ENCODE measurements at places on chromosomes 5 and 9.

GRCh38 chr5:169412831-169413230, 111.9 kb upstream of the SLIT3 start:
- DNase-seq, result no peak

GRCh38 chr5:64269164-64269563, 103.5 kb downstream of the RNF180 start:
- DNase-seq, result peak; percentile 10

GRCh38 chr5:65961633-65962032, 35.3 kb downstream of the ERBIN start:
- DNase-seq, result peak; percentile 23

GRCh38 chr5:59282726-59283125, 610.8 kb downstream of the PDE4D start:
- DNase-seq, result no peak

DNA sequence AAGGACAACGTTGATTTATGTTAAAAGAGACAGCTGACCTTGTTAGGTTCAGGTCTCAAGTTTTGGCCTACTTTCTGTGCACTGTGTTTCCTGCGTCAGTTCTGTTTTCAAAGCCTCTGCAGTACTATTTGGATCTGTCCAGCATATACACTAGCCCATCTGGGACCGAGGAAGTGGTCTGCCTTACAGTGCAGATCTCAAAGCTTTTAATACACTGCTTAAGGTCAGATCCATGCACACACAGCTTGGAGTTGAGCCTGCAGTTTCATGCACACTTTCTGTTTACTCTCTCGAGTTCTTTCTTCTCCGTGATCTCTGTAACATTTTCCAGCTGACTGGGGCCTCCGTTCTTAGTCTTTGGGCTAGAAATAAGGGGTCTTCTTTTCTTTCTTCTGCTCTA, 24.1 kb downstream of the CARTPT start:
- DNase-seq, result no peak

DNA sequence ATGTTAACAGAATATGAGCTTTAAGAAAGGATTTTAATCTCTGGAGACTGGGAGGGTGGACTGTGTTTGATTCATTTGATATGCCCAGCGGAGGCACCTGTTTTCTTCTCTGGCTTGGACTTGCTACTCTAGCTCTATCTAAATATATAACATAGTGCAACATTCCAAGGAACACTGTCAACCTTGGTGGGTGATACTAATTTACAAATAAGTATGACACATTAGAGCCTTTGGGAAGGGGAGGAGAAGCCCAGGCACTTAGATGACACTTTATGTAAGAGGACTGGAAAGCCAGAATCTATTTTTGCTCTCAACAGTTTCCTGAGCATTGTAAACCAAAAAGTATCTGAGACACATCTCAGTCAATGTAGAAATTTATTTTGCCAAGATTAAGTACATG, 83.4 kb upstream of the SHISAL2B start:
- DNase-seq, result no peak

DNA sequence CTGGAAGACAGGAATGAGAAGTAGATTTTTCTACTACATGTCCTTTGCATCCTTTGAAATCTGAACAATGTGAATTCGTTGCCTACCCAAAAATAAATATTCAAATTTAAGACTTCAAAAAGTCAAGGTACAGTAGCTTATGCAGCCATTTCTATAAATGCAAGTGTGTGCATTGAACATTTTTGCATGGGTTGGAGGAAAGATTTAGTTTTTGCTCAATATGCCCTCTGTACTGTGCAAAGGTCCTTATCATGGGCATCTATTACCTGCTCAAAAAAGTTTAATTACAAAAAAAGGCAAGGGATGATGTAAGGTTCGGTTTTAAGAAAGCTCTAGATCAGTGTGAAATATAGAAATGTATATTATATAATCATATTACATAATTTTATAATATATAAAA, 22.6 kb downstream of the AKNA start:
- DNase-seq, result no peak

GRCh38 chr5:9197881-9198260, 348.0 kb downstream of the SEMA5A start:
- no peak for DNase-seq

- no peak for DNase-seq
These were observed 614.7 kb downstream of the ISL1 start for GRCh38 chr5:51997949-51998348.

DNA sequence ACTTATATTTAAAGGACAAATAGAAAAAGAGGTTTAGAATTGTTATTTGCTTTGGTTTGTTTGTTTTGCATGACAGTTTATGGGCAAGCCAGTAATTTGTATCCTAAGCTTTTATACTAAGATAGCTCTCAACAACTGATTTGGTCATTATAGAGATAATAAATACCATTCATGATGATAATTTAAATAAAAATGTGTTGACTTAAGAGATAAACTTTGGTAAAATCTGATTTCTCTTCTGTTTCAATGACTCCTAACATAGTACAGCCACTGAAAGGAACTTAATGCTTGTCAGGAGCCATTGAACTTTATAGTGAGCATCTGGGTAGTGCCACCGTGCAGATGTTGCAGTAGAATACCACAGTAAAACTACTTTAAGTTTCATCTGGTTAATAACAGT, 160.7 kb upstream of the ACOT12 start:
- DNase-seq, result no peak

DNA sequence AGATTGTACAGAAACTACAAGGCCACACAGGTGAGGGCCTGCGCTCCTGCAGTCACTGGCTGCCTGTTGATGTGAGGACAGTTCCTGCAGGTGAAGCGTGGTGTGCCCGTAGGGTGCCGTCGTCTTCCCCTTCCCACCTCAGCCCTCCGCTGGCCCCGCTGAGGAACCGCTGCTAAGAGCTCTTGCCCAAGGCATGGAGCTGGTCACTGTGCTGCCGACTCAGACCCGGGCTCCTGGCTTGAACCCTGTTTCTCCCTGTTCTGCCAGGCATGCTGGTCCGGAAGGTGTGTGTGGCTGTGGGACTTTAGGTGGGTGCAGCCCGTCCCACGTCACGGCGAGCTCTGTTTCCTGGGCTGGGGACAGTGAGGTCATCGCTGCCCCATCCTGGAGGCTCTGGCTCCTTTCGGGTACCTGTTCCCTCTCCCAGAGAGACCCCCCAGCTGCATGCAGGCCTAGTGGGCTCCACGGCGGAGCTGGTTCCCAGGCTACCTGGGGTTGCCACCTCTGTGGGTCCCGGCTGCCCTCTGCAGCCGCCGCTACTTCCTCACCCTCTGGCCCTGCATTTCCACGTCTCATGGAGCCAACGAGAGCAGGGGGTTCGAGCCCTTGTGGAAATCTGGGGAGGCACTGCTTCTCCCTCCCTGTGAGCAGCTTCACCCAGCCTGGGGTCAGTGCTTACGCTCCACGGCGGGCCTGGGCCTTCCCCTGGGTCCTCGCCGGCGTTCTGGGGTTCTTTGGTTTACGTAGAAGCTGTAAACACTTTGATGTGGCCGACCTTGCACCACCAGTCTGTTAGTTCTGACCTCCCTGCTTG, 7.6 kb downstream of the RNU6ATAC start:
- no peak for DNase-seq

DNA sequence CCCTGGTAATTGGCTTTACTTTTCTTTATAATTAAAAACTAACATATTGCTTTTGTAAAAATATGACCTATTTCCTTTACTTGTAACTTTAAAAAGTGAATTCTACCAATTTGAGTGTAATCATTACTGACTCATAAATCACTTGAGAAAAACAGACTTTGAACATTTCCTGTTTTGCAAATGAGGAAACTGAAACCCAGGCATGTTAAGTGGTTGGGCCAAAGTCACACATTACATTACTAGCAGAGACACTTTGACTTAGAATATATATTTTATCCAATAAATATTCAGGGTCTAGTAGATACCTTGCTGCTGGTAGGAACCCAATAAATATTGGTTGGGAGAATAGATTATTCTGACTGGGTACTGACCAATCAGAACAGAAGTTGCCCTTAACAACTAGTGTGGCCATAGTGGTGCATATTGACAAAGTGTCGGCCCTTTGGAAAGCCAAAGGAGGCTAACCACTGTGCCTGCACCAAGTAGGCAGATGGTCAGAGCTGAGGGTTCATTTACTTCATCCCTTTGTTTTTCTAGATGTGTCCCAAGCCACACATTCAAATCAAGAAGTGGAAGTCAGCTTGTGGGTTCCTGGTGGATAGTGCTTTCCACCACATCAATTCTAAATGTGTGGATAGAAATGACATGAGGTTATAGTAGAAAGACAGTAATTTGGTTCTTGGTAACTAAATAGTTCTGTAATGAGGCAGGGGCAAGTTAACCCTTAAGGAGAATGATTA, 365.1 kb upstream of the RIOK2 start:
- peak; percentile 65 for DNase-seq

DNA sequence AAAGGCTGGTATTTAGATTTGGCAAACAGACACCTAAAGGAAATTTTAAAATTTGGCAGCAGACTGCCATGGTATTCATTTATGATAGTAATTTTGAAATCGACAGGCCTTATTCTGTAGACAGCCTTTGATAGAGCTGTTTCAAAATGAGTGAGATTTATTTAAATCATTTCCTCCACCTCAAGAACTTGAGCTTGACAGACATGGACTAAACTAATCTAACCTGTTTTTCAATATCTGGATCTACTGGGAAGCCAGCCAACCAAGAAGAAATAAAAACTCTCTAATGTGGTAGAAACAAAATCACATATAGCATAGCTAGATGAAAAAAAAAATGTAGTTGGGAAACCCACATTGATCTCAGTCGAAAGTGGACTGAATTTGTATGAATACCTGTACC, 56.9 kb upstream of the RASA1 start:
- DNase-seq, result no peak

- DNase-seq, result no peak
These were observed 192.2 kb downstream of the PAPPA start for GRCh38 chr9:116345817-116346216.

DNA sequence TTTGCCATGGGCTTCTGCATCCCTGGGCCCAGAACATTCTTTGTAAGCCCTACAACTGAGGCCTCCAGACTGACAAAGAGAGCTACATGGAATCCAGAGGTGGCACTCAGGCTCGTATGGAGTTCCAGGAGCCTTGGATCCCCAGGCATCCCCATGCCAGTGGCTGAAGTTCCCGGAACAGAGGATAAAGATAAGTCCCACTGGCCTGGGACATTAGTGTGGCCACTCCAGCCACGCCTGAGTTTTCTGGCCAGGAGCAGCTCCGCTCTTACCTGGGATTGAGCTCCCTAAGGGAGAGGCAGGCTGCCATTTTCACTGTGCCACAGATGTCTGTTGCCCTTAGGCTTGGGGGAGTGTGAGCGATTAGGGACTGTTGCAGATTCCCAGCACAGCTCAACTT, 656.3 kb upstream of the FAM174A start:
- no peak for DNase-seq

DNA sequence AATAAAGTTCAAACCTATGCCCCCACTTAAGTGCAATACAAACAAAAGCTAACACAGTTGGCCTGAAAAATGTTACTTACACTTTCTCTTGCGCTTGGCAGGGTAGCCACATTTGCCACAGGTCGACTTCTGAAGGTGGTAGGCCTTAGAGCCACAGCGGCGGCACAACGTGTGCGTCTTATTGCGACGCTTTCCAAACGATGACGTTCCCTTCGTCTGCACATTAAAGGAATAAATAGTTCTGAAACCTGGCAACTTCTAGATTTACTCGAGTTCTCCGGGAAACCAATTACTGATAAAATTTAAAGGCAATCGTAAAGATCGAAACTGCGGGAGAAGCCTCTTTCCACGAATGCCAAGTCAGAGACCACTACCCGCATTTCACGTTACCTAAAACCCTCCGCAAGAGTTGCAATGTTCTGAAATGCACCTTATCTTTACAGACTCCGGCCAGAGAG, 602 bp downstream of the RPL37 start:
- peak; percentile 40 for DNase-seq

- DNase-seq, result no peak
These were observed 9.5 kb downstream of the MVB12B start for GRCh38 chr9:126335837-126336735.

GRCh38 chr9:27351438-27351837, 54.5 kb upstream of the EQTN start:
- DNase-seq, result no peak

DNA sequence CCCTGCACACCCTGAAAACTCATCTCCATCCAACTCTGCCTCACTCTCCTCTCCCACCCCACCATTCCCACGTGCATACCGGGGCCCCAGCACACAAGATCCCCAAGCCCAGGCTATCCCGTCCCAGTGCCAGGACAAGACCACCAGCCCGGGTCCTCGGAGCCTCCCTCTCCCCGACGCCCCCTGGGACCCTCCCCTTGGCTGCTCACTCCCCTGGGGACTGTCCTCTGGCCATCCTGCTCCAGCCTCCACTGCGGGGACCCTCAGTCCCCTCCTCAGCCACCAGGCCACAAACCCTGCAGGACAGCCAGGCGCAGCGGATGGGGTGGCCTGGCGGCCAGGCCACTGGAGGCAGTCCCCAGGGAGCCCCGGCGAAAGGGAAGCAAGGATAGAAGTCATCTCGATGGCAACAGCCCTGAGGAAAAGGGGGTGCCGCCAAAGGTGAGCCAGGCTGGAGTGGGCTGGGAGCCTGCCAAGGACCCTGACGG, 62.8 kb downstream of the C9orf50 start:
- no peak for DNase-seq

- DNase-seq, result no peak
These were observed 21.3 kb downstream of the AHRR start for GRCh38 chr5:342501-343460.

GRCh38 chr5:148910686-148911361, 84.4 kb downstream of the ADRB2 start:
- peak; percentile 10 for DNase-seq

DNA sequence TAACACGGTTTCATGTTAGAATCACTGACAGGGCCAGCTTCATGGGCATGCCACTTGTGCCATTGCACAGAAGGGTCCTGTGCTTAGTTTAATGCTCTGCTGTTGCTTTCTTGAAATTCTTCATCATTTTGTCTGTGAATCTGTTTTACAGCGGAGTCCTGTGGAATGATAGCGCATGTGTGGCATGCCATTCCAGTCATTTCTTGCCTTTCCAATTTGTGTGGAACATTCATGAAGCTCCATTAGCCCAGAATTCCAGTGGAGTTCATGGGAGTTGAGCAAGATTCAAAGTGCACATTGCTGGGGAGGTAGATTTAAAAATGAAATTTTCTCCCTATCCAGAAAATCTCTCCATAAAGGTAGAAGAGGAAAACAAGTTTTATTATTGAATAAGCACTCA, 43.4 kb upstream of the NREP start:
- no peak for DNase-seq

DNA sequence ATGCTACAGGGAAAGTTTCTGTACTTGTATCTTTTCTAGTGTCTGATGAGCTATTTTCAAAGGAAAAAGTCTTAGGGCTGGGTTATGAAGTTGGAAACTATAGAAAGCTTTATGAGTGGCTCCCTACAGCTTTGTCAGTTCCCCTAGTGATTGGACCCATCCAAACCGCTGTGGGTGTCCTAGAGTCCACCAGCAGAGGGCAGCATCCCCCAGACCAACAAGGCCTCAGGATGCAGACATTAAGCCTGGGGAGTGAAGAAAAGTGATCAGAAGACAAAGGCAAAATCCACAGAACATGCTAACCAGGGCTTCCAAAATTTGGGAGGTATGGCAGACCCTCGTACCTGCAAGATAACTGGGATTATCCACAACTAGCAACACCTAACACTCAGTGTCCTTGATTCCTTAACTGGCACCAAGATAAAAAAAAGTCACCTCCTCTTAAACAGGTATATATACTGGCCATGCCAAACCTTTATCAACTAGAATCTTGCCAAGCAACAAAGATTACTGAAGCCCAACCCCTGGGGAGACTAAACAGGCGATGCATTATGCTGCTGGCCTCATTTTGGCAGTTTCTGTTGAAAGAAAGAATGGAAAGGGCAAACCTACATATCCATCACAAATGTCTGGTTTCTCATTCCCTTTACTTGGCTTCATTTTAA, 110.4 kb upstream of the NR5A1 start:
- peak; percentile 84 for DNase-seq
